IPS DF 19.7 (cell line): ENCODE measurements at places on chromosomes 16 and 17.

- DNase-seq: no peak
Observed at GRCh38 chr17:34756637-34757021, 177.2 kb downstream of the TMEM132E start.

- DNase-seq: no peak
Observed at GRCh38 chr16:49757559-49758069, 98.3 kb downstream of the ZNF423 start.

DNA sequence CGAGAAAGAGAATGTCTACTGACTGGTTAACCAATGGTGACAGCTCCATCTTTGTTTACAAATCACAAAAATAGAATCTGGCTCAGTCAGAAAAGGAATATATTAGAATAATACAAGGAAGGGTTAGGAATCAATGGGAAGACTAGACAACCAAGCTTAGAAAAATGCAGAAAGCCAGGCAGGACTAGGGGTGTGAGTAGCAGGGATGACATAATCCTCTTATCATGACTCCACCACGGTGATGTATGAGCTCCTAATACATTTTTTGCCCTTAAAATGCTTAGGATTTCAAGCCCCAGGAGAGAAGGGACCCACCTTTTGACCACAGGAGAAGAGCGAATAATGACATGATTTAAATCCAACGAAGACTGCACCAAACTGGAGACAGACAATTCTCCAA, 252.3 kb downstream of the CHD9NB start:
- no peak for DNase-seq

- no peak for DNase-seq
Observed at GRCh38 chr17:12693640-12694039, 27.9 kb downstream of the MYOCD start.

DNA sequence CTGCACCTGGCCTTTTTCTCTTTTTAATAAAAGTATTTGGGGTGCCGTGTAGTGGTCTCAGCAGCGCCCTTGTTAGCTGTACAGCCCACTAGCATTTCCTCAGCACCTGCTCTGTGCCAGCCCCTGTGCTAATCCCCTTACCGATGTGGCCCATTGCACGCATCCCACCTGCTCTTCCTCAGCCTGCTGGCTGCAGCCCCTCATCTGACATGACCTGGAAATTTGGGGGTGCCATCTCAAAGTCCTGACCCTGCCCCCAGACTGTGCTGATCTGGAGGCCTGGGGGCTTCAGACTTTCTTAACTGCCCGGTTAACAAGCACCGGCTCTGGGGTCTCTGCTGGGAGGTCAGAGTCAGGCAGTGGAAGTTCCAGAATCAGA, 10.4 kb downstream of the GPRC5C start:
- no peak for DNase-seq

DNA sequence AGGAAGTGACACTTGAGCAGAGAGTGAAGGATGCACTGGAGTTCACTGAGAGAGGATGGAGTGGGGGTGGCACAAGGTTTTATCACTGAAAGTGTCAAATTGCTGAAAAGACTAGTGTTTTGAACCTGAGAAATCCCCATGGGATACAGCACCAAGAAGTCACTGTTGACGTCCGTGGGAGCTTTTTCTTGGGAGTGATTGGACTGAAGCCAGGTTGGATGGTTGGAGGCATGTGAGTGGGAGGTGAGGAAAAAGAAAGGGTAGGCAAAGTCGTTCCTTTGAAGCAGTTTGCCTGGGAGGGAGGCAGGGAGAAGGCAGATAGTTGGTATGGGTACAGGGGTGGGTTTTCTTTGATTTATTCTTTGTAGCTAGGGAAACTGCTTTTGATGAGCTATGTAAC, 39.9 kb upstream of the SDK2 start:
- DNase-seq: no peak

DNA sequence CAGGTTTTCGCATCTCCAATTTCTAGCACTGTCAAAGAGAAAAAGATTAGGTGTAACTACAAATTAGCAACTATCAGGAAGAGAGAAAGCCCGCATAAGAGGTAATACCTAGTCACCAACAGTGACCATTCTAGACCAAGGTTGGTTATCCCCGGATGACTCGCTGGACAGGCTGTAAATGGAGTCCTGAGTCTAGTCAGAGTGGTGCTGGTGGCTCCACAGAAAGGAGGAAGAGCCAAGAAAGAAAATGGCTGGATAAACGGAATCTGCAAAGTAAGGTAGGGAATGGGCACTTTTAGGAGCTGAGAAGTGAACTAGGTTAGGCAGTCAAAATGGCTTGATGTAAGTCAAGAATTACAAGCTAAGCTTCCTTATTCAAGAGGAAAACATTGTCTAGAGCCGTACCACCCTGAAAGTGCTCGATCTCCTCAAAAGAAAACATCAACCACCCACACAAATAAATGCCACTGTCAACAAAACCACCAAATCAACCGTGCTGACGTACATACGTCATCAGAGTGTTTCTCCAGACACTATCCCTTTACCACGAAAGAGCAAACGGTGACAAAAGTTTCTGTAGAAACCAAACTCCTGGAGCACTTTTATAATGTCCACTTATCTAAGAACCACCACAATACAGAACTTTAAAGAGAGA, 2.2 kb downstream of the GSPT1 start:
- DNase-seq: no peak

GRCh38 chr17:1627982-1628855, at the start of gene SLC43A2:
SLC43A2 (minus strand) TSS chr17:1628834; CDS start chr17:1627874, 960 bp downstream.
- peak; percentile 69 for DNase-seq

GRCh38 chr16:50721549-50722404, 20.1 kb upstream of the CYLD start:
- no peak for DNase-seq

- no peak for DNase-seq
Observed at GRCh38 chr17:76262732-76263344, 2.3 kb upstream of the UBALD2 start.

- DNase-seq: no peak
Observed at GRCh38 chr16:8892101-8892575, 10.0 kb downstream of the LITAFD start.

DNA sequence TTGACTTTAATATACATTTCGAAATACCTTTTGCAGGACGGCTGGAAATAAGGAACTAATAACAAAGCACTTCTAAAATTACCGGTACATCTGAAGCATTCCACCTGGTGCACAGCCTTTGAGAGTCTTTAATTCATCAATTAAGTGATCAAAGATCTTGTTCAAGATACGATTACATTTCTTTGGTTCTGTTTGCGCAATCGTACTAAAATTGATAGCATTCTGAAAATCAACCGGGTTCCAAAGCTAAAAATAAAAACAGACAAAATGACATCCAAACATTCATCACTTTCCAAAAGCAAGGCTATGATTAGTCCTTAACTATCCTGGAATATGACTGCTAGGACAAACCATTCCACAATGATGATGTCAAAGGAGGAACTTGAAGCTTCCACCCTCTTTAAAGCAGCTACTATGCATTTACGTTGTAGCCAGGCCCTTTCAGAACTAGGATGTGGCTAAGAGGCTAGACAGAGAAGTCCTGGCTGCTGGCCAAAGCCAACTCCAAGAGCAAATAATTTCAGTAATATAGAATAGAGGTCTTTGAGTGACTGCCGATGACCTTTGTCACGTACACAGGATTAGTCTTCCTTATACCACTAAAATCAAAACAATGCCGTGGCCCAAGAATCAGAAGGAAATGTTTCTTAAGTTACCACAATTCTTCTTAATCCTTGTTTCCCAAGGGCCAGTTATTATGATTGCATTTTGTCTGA, 299.8 kb upstream of the PSMD7 start:
- DNase-seq: no peak
